ENCODE measurements at places on chromosomes 7 and 10.

GRCh38 chr7:50155755-50156154 lies 62.7 kb upstream of the ZPBP start:
- no peak for ATAC-seq

- peak; percentile 87 for ATAC-seq
These were observed 10.9 kb upstream of the CDK1 start for GRCh38 chr10:60767424-60767823.

DNA sequence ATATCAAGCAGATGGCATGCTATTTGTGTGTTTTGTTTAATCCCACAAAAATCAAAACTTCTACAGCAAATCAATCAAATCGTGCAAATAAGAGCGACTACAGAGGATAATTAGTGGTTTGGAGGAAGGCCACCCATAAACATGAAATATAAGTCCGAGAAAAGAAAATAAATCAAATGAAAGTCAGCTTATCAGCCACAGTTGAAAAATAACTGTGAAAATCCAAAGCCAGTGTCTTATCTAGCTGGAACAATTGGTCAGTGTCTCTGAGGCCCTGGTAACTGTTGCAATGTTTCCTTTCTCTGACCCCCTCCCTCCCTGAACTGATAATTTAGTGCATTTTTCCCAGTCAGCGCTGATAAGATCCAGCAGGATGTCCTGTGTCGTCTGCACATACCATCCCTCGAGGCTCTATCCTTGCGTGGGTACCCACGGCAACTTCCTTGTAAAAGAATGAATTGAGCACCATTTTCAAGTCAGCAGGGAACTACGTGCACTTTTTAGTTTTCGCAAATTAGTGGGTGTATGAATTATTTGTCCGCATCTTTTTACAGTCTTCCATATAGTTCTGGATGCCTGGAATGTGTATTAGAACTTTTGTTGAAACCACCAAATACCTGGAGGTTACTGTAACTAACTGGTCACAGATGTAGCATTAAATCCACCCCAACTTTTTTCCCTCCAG lies 10.8 kb upstream of the JCAD start:
- ATAC-seq: no peak

DNA sequence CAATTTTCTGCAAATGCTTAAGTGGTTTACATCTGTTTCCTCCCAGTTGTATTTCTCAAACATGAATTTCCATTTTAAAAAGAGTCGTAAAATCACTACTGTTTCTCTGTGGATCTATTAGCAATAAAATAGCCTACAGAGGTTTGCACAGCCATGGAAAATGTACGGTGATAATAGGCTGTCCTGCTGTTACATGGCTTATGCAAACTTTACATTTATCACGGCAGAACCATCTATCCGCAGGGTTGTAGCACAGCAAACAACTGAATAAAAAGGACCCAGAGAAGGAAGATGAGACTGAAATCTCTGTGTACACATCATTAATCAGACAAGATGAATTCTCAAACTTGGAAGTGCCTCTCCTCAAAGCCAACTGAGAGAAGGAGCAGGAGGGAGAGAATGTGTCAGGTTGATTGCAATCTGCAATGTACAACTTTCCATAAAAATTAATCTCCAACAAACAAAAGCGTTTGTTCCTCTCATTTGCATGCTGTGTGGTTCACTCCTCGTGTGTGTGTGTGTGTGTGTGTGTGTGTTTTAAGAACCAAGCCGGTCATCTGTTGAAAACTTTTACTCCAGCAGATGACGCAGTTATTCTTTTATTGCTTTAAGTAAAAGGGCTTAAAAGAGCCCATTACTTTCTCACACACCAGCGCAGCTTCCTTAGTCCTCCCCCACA lies 279.3 kb downstream of the SKAP2 start:
- ATAC-seq: no peak

GRCh38 chr10:59682986-59683937 lies 26.4 kb downstream of the SLC16A9 start:
- ATAC-seq: peak; percentile 43

DNA sequence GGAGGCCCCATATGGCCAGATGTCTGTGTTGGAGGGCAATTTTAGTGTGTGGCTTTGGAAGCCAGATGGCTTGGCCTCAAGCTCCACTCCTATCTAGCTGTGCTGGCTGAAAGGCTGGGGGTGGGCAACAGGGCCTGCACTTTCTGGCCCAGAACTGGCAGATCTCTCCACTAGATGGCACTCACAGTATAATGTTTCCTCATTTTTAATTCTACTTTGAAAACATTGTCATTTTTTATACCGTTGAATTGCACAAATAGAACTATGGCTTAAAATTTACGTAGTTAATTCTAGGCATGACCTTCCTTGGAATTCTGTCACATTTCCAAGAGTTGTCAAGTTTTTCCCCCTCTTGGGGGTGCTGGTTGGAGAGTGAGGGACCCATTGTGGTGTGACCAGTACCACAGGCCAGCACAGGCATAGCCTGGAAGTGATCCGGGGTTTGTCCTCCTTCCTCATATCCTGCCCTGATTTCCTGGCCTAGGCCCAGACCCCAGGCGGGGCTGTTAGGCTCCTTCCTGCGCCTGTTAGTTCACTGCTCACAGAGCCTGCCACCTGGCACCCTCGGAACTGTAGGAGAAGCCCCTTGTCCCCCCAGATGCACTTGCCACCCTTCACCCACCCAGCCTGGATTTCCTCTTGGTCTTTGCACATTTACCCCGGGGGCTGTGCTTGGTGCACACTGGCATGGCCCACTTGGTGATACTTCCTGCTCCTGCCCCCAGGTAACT lies 52.8 kb downstream of the ARHGAP22 start:
- ATAC-seq: peak; percentile 56

- ATAC-seq: no peak
These were observed 504.4 kb downstream of the LRMDA start for GRCh38 chr10:75935650-75936400.

DNA sequence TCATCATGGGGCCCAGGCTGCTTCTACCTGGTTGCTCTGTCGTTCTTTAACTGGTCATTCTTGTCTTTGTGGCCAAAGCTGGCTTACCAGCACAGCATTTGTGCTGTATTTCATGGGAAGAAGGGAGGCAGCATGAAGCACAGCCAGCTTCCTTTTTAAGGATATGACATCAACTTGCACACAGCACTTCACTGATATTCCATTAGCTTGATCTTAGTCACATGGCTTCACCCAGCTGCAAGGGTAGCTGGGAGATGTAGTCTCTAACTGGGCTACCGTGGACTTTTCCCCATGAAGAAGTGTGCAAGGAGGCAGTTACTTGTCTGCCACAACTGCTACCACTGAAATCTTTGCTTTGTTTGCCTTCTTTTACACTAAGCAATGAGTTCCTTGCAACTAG lies 525.2 kb downstream of the LRMDA start:
- no peak for ATAC-seq

- no peak for ATAC-seq
These were observed 36.1 kb downstream of the PSAP start for GRCh38 chr10:71814922-71815411.

DNA sequence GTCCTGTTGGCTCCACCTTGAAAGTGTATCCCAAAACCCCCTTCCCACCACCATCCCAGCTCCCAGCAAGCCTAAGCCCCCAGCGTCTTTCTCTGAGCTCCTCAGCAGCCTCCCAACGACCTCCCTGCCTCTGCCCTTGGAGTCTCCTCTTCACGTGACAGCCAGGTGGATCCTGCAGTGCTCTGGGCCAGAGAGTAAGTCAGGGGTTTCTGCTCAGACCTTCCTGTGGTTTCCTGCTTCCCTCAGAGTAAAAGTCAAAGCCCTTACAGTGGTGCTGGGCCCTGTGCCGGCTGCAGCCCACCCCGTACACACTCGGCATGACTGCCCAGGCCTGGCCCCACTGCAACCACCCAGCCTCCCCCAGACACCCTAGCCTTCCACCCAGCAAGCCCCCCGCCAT lies 51.9 kb downstream of the OAT start:
- no peak for ATAC-seq

- no peak for ATAC-seq
These were observed 932.1 kb upstream of the C7orf33 start for GRCh38 chr7:147658392-147658967.

GRCh38 chr10:47033541-47034270 lies 122.5 kb downstream of the PTPN20 start:
- no peak for ATAC-seq

- no peak for ATAC-seq
These were observed 17.0 kb downstream of the PIK3AP1 start for GRCh38 chr10:96703358-96703757.

- ATAC-seq: no peak
These were observed 112.2 kb downstream of the MGMT start for GRCh38 chr10:129579228-129579627.

- ATAC-seq: no peak
These were observed 15.9 kb downstream of the YME1L1 start for GRCh38 chr10:27138277-27138676.

DNA sequence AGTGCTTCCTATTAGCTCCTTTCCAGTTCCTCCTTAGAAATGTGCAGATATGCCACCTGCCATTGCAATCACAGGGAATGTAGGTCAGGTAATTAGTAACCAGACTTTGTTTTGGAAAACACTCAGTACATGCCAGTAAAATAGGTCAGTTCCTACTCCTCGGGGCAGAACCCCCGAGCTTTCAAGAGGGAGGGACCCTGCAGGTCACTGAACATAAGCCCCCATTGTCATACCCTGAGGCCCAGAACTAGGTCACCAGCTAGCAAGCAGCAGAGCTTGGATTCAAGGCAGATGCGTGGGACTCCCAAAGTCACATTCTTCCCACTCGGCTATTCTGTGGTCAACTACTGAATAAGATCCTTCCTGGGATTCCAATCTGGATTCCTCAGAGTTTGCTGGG lies 104.8 kb downstream of the PPP1R3C start:
- no peak for ATAC-seq

DNA sequence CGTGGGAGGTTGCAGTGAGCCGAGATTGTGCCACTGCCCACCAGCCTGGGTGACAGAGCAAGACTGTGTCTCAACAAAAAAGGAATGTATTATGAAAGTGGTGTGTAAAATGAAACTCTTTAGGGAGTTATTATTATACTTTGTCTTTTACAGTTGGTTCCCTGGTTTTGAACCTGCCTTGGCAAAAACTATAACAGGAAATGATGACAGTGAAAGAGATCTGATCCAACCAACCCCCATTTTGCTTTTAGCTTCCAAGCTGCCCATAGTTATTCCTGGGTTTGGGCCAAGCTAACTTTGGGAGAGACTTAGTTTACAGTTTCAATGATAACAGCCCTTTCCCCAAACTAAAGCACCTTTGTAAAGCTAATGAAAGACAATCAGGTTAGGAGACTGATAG lies 34.1 kb upstream of the NMT2 start:
- no peak for ATAC-seq

DNA sequence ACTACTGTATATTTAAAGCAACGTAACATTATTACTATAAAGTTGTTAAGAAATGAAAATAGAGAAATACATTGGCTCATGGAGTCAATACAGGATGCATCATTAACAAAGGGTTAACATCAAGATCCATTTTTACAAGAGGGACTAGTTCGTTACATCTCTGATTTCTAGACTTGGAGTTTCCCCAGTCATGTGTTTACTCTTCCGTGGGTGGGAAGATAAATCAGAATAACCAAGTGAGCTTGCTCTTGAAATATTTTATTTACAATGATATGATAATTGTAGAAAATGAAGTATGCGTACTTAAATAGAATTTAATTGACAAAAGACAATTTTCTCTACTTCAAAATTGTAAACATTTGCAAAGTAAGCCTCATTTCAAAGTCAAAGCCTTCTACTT lies 1.0 kb upstream of the PRKAR2B start:
- ATAC-seq: no peak

DNA sequence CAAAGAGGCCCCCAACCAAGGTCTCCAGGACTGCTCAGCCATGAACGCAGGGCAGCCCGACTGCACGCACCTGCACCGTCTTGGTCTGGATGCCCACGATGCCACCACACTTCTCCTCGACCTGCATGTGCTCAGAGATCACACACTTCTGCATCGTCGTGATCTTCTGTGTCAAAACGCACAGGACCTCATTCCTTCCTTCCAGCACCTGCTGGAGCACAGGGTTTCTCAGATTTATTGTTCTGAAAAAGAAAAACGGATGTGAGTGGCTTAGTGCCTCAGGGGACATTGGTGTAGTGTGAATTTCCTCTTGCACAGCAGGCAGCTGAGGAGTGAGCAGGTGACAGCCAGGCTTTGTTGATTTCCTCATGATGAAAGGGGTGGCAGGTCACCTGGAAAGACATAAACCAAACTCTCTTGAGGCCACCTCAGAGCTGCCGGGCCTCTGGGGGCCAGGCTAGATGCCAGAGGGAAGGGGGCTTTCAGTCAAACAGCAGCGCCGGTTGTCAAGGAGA lies 38.2 kb downstream of the GSDME start:
- peak; percentile 35 for ATAC-seq

GRCh38 chr10:53153831-53154230 lies 381.2 kb upstream of the MBL2 start:
- ATAC-seq: no peak

GRCh38 chr10:109166935-109167334 lies 756.4 kb downstream of the XPNPEP1 start:
- no peak for ATAC-seq

- ATAC-seq: peak; percentile 44
These were observed 23.1 kb upstream of the SAR1A start for GRCh38 chr10:70193391-70193844.

GRCh38 chr7:5510426-5511045 lies 86.9 kb upstream of the TNRC18 start:
- ATAC-seq: no peak

GRCh38 chr7:152912511-152912910 lies 153.0 kb downstream of the ACTR3B start:
- no peak for ATAC-seq

DNA sequence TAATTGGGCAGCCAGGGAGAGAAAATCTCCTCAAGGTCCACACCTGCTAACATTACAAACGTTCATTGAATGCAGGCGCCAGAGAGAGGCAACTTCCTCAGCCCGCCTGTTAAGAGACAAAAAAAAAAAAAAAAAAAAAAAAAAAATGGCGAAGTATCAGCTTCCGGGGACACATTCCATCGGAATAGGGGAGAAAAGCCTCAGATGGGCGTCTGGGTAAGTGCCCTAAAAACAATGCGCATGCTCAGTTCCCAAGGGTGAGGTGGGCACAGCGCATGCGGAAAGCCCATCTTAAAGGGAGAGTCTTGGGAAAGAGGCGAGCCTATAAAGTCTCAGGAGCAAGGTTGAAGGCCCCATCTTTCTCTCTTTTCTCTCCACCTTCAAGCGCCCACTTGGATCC lies 1139.7 kb upstream of the CELF2 start:
- no peak for ATAC-seq

GRCh38 chr7:27901028-27901760 lies 161.2 kb downstream of the TAX1BP1 start:
- ATAC-seq: no peak
